Activated T-cell treated with anti-CD3 and anti-CD28 coated beads, Interleukin-2, amount 50 U/mL, for 72 hours (primary cell): ENCODE measurements at places on chromosomes 1 and 21. TPM values are rescaled to one million over a fixed set of nuclear protein-coding genes. Genes with fewer than 3 reads are reported as not detected.
A peak's percentile ranks its signal among the peaks of the same experiment; 100 is the strongest.

Gene LCE1C
- not detected for total RNA-seq

Gene SH2D5
- 0.09 TPM for total RNA-seq

Gene FTCD
- total RNA-seq, result 1.00 TPM

Gene VASH2
- total RNA-seq, result 0.74 TPM

Gene UTS2
- total RNA-seq, result not detected

Gene SMIM34
- total RNA-seq, result not detected

Gene HES5
- total RNA-seq, result not detected

DNA sequence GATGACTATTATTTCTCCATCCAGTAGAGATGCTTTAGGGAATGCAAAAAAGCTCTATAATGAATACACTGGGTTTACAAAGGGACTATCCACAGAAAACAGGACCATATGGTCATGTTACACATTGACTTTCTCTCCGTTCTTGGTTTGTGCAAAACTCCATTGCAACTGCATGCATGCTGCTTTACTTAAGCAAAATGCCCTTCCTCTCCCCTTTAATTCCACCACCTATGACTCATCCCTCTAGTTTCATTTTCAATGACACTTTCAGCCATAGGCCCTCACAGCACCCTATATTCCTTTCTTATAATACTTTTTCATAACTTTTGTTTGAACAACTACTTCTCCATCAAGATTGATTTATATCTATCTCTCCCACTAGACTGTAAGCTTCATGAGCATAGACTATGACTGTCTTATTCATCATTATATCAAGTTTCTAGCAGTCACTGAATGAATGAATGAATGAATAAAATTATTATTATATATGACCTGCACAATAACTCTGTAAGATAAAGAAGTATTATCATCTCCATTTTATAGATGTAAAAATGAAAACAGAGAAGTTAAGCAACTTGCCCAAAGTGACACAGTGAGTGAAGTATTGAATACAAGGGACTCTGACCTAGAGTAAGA, 248.9 kb downstream of the PLPP3 start:
- no peak for DNase-seq
- no peak overlapping the region for H3K27ac ChIP-seq
- peaks cover 11% of the 10 kb centered on the region for H3K4me1 ChIP-seq
- no peak overlapping the region for H3K4me3 ChIP-seq
- H3K36me3 ChIP-seq, result no peaks in the 10 kb centered on the region

DNA sequence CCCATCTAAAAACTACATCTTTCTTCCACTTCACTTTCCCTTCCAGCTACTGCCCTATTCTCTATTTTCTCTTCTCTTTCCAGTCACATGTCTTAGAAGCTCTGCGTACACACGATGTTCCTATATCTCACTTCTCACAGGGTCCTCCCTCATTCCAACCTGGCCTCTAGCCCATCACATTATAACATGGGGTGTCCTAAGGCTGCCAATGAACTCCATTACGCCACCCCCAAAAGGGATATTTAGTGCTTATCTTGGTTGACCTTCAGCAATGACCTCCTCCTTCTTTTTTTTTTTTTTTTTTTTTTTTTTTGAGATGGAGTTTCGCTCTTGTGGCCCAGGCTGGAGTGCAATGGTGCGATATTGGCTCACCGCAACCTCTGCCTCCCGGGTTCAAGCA, 38.2 kb upstream of the FAM89A start:
- no peak overlapping the region for H3K27ac ChIP-seq
- no peaks in the 10 kb centered on the region for H3K36me3 ChIP-seq
- DNase-seq, result no peak
- no peaks in the 10 kb centered on the region for H3K27me3 ChIP-seq

GRCh38 chr1:91803847-91804545, 82.0 kb downstream of the TGFBR3 start:
- peaks cover 2% of the 10 kb centered on the region for H3K36me3 ChIP-seq
- H3K27me3 ChIP-seq, result no peaks in the 10 kb centered on the region
- H3K4me3 ChIP-seq, result peak overlapping the region; percentile 83
- H3K4me1 ChIP-seq, result peaks cover 73% of the 10 kb centered on the region
- peak; percentile 81 for DNase-seq
- H3K27ac ChIP-seq, result peak overlapping the region; percentile 85

DNA sequence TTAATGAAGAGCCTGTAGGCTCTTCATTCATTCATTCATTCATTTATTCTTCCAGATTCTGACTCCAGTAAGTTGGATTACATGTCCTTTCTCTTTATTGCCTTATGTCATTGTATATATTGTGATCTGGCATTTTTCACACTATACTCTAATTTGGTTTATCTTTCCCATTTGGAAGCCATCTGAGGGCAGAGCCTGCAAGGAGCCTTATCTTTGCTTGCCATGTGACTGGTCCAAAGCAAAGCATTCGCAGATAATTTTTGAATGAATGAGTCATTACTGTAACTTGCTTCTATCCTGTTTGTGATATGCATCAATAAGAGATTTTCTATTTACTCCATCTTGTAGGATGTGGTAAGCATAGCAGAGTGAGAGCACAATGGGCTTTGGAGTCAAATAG, 108.4 kb upstream of the DAB1 start:
- no peaks in the 10 kb centered on the region for H3K4me1 ChIP-seq
- no peaks in the 10 kb centered on the region for H3K36me3 ChIP-seq
- no peak for DNase-seq
- H3K4me3 ChIP-seq, result no peak overlapping the region
- H3K27ac ChIP-seq, result peak overlapping the region; percentile 54
- H3K27me3 ChIP-seq, result no peaks in the 10 kb centered on the region

DNA sequence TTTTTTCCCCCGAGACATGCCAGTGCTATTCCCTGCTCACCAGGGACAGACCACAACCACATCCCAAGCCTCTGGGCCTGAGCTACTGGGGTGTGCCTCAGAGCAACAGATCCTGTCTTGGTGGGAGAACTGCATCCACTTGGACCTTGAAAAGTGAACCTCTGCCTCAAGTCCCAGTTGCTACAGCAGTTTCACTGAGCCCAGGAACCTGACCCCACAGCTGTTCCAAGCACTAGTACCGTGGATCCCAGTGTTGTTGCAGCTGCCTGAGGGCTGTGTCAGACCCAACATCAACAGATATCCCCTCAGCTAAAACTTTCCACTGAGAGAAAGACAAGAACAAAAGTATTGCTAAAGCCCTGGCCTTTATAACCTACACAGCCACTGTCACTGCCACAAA, 373.0 kb downstream of the PLPP3 start:
- H3K27ac ChIP-seq, result no peak overlapping the region
- DNase-seq, result no peak
- no peaks in the 10 kb centered on the region for H3K4me1 ChIP-seq
- no peaks in the 10 kb centered on the region for H3K36me3 ChIP-seq
- no peaks in the 10 kb centered on the region for H3K27me3 ChIP-seq
- no peak overlapping the region for H3K4me3 ChIP-seq

DNA sequence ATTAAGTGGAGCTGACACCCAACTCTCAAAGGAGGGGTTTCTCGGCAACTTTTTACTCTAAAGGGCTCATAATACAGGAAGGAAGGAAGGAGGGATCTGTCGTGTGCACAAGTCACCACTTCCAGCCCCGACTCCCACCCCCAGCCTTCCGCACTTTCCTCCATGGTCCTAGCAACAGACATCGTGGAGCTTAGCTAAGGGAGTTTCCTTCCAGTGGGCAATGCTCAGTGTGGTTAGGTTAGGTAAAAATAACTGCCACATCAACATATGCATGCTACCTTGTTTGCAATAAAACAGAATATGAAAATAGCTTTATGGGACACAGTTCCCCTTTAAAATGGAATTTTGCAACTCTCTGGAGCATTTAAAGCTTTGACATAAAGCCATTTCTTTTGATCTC, 35.2 kb downstream of the KANK4 start:
- H3K4me3 ChIP-seq, result no peak overlapping the region
- peaks cover 9% of the 10 kb centered on the region for H3K27me3 ChIP-seq
- DNase-seq, result no peak
- no peaks in the 10 kb centered on the region for H3K4me1 ChIP-seq
- H3K36me3 ChIP-seq, result no peaks in the 10 kb centered on the region

- H3K27ac ChIP-seq, result no peak overlapping the region
- H3K36me3 ChIP-seq, result no peaks in the 10 kb centered on the region
- no peaks in the 10 kb centered on the region for H3K4me1 ChIP-seq
- no peak overlapping the region for H3K4me3 ChIP-seq
- H3K27me3 ChIP-seq, result no peaks in the 10 kb centered on the region
- no peak for DNase-seq
Measured at GRCh38 chr1:196623079-196623478, 14.8 kb upstream of the KCNT2 start.
